ENCODE measurements at places on chromosomes 3 and 15.

DNA sequence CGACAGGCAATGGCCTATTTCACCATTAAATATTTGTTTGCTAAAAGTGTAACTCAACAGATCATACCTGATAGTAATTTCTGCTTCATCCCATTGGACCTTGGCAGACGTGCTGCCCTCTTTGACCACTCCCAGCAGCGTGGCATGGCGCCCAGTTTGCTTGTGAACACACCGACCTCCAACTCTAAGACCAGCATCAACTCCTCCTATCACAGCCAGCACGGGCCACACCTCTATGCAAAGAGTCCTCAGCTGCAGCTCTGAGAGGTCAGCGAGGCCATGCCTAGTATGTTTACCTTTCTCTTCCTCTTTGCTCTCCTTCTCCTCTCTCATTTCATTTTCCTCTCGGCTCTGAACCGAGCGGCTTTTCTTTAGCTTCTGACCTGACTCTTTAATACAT, 80.6 kb downstream of the FBXL22 start:
- DNase-seq: no peak

DNA sequence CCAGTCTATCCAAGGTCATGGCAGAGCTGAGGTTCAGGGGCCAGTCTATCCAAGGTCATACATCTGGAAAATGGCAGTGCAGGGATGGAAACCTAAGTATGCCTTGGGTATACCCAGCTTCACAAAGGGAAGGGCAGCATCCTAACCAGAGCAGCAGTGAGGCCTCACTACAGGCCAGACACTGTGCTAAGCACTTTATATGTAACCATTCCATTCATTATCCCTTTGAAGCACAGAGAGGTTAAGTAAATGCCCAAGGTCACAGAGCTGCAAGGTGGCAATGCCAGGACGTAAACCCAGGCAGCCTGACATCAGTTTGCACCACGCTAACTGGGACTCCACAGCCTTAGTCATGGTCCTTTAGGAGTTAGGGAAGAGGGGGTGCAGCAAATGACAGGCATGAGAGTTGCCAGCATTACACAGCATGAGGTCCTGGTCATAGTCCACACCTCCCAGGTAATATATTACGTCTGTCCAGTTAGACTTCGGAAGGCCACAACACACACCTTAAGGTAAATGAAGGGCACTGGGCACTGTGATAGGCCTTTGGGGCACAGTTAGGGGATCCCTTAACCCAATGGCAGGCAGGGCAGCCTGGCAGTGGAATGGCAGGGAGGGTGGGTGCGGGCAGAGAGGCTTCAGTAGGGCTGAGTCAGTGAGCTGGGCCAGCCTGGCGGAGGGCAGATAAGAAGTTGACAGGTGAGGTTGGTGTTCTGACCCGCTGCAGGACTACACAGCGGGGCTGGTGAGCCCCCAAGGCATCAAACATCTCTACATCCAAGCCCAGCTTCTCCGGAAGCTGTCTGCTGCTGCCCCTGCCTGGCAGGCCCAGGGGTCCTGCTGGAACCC, 21.1 kb upstream of the CORO2B start:
- no peak for DNase-seq

GRCh38 chr3:10511809-10512494, 6.6 kb upstream of the ATP2B2 start:
- peak; percentile 85 for DNase-seq

DNA sequence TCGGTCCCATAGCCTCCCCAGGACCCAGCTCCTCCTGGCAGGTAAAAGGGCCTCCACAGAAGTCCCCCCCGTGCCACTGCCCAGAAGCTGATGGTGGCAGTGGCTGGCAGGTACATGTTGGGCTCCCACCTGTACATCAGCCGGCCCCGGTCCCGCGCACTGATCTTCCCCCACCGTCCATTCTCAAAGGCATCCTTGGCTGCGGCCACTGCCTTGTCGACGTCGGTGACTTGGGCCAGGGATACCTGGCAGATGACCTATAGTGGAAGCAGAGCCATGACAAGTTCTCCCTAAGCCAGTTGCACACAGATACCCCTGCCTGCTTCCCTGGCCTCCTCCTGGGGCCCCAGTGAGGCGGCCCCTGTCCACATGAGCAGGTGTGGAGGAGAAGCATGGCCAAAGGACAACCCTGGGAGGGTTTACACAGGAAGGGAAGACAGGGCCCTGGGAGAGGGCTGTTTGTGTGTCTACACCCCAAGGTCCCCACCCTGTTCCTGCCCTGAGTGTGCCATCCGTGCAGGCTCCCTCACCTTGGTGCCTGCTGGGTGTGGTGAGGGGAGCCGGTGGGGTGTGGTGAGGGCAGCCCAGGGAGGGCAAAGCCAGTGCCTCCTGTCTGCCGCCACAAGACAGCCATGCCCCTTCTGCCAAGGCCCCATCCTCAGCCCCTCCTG, 44.8 kb downstream of the ALDH1L1 start:
- DNase-seq: no peak

DNA sequence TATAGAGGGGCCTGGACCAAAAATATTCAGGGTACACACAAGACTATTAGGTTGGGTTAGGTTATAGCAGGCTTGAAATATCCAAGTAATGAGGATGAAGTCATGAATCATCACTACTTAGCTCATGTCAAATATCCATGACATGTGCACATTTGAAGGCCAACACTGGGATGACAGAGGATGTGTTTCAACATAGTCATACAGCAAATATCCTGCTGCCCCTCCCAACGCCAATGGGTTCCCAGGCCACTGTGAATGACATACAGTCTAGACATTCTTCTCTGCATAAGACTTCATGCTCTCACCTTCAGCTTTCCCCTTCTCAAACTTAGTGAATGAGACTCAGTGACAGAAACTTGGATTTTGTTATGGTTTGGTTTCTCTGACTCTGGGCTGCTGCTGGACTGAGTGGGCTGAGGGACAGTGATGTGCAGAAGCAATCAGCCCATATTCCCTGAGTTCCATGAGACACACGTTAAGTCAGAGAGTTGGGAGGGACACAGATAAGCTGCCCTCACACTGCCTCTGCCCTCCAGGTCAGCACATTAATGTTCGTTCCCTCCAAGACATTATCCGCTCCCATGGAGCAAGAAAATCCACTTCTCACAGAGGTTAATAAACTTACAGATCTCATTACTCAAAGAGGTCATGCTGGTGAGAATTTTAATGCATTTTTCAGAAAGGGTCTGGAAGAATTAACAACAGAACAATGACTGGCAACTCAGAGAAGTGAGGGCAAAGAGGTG, 15.4 kb downstream of the HOMER2 start:
- DNase-seq: peak; percentile 91

- DNase-seq: no peak
These were observed 623.8 kb upstream of the ROBO1 start for GRCh38 chr3:80391573-80391972.

DNA sequence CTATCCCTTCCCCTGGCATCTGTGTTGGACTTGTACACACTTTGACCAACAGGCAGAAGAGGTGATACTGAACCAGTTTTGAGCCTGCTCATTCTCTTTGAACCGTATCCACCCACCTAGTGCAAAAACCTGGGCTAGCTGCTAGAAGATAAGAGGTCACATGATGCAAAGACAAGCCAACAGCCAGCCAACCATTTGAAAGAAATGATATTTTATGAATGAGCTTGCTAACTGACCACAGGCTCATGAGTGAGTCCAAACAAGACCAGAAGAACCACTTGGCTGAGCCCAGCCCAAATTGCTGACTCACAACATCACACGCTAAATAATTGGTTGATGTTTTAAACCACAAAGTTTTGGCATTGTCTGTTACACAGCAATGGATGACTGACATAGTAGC, 74.0 kb upstream of the CTNNB1 start:
- DNase-seq: no peak

DNA sequence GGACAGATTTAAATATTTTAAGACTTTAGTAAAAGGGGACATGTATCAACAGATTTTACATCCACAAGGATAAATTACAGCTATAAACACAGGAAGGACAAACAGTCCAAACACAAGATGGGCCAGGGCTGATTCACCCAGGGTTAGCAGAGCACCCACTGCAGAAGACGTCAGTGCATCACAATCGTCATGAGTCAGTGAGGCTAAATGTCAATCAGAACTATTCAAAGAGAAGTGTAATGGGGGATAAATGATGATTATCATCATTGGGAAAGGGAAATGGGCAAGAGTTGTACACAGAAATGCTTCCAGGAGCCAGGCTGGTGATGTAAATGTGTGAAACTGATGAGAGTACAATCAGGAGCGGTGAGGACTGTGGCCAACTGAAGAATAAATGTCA, 226.8 kb downstream of the PLCL2 start:
- no peak for DNase-seq

- DNase-seq: no peak
These were observed 13.7 kb upstream of the MEF2A start for GRCh38 chr15:99552111-99552510.

GRCh38 chr3:195441051-195441450, 1.8 kb downstream of the ACAP2 start:
- no peak for DNase-seq

Measured in fibroblast of skin of back (primary cell).